ENCODE measurements at places on chromosomes 5 and 9.

DNA sequence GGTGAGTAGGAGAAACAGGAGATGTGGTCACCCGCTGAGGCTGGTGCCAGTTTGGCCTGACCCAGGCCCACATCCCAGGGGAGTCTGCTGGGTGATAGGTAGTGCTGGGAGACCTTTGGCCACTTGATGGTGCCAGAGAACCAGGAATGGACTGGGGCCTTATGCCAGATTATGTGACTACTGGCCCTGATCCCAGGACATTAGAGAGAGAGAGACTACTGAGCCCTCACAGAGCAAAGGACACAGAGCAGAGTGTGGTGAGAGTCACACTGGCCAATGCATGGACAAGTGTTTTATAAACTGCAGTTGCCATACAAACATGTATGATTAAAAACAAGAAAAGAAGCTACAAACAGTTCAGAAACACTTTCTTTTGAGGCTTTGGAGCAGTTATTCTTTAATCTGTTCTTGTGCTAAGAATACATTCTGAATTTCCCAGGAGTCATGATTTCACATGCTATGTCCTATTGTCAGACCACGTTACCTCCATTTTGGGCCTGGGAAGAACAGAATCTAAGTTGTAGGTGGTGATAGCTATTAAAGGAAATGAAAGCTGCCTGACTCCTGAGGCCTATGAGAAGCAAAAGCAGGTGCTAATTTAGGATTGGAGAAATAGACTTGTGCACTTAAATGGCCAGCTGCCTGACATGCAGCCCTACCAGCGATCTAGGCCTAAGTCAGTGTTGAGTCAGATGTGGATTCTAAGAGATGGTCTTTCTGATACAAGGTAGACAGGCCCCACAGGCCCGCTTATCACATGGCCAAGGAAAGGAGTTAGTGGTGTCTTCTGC is 32.6 kb upstream of the TMOD1 start:
- peak; percentile 80 for DNase-seq

- DNase-seq: peak; percentile 9
Measured at GRCh38 chr5:84384604-84385575, at the start of gene EDIL3. EDIL3 (minus strand) TSS chr5:84384880; CDS start chr5:84384374, 506 bp downstream.

- DNase-seq: peak; percentile 21
Measured at GRCh38 chr5:93915142-93915553, 173.7 kb upstream of the POU5F2 start.

- DNase-seq: no peak
Measured at GRCh38 chr5:176895831-176896230, 3.3 kb downstream of the HK3 start.

- no peak for DNase-seq
Measured at GRCh38 chr9:3898461-3899218, 372.8 kb upstream of the RFX3 start.

GRCh38 chr9:87685441-87685840 is 40.5 kb upstream of the CTSL start:
- DNase-seq: no peak

- no peak for DNase-seq
Measured at GRCh38 chr9:102113191-102113590, 374.7 kb upstream of the GRIN3A start.

GRCh38 chr9:69857131-69857530 is 36.5 kb downstream of the CFAP95 start:
- peak; percentile 29 for DNase-seq

GRCh38 chr5:32711681-32712480 is 760 bp downstream of the NPR3 start:
- peak; percentile 57 for DNase-seq

DNA sequence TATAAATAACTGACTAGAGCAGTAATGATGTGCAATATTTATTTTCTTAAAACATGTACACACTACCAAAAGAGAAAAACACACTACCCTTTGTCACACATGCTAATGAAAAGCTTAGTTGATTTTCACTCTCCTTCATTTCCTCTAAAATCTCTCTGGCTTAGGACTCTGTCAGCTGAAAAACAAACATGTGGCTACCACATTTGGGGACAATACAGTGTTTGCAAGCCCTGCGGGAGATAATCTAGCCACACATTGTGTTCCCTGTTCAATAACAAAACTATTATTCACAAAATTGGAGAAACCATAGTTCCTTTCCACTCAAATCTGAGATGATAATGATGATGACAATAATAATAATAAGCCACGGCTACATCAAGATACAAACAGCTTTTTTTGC is 3.5 kb upstream of the LOX start:
- DNase-seq: no peak

DNA sequence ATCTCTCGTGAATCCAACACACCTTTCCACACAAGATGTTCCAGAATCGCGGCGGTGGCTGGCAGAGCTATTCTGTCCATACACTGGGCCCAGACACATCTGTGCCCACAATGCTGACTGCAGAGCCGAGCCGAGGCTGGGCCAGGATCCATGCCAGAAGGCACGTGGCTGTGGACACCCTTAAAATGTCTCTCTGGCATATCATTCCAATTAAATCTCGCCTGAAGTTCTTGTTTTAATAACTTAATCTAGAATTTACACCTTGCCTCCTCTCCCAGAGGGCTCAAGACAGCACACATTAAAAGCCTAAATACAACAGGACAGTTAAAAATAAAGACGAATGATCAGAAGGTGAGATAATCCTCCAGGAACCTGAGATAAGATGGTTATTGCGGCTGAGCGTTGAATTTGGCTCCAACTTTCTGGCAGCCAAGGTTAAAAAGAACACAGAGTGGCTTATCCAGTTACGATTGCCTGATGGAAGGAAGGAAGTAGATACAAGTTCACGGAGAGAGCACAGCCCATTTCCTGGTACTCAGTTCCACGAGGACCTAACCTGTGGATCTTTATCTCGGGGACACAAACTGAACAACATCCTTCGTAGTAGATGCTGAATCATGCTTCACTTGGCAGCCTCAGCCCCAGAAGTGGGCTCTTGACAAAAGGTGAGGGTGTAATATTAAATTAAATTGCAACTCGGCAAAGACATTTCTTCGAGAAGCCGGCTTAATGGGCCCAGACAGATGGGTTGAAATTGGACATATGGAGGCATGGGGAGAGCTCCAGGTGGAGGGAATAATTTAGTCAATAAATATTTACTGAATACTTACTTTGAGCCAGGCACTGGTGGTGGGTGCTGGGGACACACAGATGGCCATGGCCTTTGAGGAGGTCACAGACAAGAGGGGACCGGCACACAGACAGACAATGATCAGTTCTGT is 86.0 kb upstream of the TBC1D2 start:
- no peak for DNase-seq

DNA sequence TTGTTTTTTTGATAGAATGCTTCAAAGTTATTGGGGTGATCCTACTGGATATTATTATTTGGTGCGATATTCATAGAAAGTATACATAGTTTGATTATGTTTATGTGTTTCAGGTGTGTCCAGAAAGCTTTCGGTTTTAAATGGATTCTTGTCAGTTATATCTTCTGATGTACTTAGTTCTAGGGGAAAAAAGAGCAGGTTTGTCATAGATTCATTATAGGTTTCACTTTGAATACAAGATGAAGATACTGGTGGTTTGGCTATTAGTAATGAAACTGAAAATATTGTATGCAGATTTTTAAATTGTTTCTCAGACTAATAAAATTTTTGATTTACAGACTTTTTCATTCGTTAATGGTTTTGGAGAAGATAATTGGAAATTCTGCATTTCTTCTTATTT is 98.9 kb downstream of the MAN2A1 start:
- DNase-seq: no peak

- DNase-seq: peak; percentile 11
Measured at GRCh38 chr5:139393497-139394122, 1.3 kb downstream of the PROB1 start.

DNA sequence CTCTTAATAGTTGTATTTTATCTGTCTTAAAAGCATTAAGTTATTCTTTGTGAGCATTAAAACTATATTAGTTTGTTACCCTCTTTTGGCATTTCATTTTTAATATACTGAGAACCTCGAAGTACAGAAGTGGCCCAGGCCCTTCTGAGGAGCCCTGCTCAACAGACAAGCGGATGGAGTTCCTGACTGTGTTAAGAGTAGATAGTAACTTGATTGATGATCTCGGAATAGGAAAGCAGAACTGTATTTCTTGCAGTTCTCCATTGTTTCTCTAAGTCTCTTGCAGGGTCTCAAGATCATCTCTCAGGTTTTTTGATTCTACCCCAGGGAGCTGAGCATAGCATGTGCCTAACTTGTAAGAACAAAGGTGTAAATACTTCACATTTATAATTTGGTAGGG is 139.6 kb downstream of the SMARCA2 start:
- DNase-seq: no peak

DNA sequence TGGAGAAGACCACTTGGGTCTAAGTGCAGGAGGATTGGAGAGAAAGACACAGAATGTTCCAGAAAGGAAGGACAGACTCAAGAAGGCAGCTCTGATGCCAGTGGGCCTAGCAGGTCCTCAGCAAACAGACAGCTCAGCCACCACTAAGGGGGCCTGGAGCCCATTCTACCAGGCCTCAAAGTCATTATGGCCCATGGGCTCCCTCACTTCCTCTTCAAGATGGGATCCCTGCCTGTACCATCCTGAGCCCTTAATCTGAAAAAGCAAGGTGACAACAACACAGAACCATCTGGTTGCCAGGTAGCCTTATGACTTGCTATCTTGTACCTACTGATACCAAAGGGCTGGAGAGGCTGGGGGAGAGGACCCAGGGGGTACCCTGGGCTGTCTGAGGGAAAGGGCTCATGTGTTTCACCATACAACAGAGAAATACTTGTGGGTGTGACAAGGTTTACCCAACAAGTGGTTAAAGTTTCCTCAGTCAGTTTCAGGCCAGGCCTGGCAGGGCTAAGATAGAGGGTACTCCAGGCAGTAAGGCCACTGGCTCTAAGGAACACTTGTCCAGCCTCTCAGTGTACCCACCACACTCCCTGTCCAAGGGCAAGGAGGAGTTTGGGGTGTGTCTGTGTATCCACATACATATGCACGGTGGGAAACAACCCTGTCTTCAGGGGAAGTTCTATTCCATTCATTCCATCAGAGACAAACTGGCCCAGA is 30.7 kb downstream of the TCF7 start:
- DNase-seq: no peak

DNA sequence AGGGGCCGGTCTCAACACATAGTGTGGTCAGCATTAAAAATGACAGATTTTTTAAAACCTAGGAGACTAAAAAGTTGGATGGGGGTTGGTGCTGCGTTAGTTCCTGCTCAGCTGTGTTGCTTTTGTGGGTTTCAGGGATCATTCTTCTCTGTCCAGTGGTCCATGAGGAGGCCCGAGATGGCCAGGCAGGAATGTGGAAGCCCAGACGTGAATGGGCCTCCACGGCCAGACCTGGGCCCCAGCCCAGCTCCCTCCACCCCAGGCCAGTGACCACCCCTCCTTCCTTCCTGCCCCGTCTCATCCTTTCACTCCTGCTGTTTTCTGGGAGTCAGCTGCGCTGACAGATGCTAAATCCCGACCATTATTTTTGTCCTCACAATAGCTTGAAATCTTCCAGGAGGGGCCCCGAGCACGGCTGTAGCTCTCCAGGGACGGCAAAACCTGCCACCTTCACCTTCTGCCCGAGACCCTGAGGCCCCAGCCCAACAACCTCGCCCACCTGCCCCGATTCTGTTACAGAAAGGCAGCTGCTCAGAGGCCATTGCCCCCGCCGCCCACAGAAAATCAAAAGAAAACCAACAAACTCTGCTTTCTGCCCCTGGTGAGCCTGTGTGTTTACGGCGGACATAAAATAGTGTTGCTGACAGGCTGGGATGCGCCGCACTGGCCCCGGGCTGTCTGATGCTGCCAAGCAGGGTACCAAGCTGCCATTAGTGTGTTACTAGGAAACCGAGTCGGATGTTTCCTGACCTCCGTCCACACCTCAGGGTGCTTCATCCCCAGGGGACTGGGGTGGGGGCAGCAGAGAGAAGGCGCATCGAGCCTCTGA is 83.7 kb upstream of the SARDH start:
- no peak for DNase-seq

- no peak for DNase-seq
Measured at GRCh38 chr9:3001311-3001710, 157.4 kb upstream of the PUM3 start.

DNA sequence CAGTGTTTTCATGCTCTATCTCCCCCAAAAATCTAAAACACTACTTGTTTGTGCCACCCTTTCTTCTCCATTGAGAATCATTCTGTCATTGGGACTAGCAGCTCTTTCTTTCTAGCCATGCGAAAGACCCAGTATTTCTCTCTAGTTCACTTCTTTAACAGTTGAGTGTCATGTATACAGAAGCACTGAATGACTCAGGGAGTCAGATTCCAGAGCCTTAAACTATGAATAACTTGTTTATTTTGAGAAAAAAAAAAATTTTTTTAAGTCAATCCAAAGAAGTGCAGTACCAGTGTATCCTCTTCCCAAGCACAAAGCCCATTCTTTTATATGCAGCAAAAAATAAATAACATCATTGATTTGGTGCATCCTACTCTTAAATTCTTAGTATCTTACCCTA is 415.4 kb upstream of the GRAMD2B start:
- DNase-seq: peak; percentile 10

DNA sequence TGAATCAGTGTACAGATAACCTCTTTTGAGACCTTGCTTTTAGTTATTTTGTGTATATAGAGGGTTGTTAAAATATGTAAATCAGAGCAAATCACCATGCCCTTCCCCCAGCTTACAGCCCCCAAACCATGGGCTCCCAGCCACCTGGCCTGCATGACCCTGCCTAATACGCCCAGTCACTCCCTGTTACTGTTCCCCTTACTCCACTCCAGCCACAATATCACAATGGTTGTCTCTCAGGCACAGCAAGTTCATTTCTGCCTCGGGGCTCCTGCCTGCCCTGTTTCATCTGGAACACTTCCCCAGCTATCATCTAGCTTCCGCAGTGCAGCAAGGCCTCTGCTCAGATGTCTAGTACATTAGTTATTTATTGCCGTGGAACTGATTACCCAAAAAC is 5.0 kb upstream of the CARD19 start:
- no peak for DNase-seq

DNA sequence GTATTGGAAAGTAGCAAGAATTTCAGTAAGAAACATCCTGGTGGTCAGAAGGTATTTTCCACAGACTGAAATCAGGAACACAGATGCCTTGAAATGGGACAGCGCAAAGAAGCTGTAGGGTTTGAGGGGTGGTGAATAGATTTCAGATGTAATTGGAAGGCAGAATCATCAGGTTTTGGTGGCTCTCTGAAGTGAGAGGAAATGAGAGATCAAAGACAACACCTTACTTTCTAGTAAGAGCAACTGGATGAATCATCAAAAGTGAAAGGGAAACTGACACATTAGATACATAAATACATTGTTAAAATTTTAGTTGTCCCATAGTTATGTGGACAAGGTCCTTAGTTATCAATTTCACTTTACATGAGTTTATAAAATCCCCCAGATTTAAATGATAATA is 188.2 kb upstream of the SLC27A6 start:
- DNase-seq: no peak

DNA sequence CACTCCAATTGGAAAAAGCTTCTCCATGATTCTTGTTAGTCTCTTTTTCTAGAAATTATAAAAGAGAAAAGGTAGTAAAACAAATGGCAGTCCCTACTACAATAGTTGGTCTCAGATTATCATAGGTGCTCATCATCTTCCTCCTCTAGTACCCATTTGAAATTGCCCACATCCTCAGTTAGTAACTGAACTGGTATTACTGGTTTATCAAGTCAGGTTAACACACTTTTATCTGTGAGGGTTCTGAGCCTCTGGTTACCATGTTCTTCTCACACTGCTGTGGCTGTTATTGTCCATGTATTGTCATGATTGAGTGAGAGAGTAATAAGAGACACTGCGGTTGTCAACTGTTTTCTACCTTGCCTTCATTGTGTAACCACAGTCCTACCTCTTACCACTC is 901.7 kb downstream of the TLE1 start:
- DNase-seq: no peak

GRCh38 chr9:126883636-126884035 is 23.2 kb downstream of the ZBTB34 start:
- no peak for DNase-seq

GRCh38 chr5:74327339-74327685 is 313.2 kb downstream of the ENC1 start:
- no peak for DNase-seq
